ENCODE measurements at places on chromosomes 1 and 21.
A peak's percentile ranks its signal among the peaks of the same experiment; 100 is the strongest.

GRCh38 chr1:74343216-74343615 is 108.0 kb downstream of the TNNI3K start:
- DNase-seq, result no peak

- DNase-seq, result no peak
Observed at GRCh38 chr1:165536016-165536415, 7.8 kb upstream of the LRRC52 start.

DNA sequence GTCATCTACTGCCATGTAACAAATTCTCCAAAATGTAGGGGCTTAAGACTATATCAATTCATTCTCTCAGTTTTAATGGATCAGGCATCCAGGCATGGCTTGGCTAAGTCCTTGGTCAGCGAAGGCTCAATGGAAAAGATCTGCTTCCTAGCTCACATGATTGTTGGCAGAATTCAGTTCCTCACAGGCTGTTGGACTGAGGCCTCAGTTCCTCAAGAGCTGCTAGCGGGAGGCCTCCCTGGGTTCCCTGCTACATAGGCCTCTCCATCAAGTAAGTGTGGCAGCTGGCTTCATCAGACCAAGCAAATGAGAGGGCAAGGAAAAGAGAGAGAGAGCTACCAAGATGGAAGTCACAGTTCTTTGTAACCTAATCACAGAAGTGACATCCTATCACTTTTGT is 19.6 kb upstream of the EYA3 start:
- no peak for DNase-seq

- DNase-seq, result no peak
Observed at GRCh38 chr1:70891051-70891843, 156.4 kb downstream of the PTGER3 start.

GRCh38 chr1:147252540-147252939 is 10.1 kb downstream of the CHD1L start:
- DNase-seq, result no peak

DNA sequence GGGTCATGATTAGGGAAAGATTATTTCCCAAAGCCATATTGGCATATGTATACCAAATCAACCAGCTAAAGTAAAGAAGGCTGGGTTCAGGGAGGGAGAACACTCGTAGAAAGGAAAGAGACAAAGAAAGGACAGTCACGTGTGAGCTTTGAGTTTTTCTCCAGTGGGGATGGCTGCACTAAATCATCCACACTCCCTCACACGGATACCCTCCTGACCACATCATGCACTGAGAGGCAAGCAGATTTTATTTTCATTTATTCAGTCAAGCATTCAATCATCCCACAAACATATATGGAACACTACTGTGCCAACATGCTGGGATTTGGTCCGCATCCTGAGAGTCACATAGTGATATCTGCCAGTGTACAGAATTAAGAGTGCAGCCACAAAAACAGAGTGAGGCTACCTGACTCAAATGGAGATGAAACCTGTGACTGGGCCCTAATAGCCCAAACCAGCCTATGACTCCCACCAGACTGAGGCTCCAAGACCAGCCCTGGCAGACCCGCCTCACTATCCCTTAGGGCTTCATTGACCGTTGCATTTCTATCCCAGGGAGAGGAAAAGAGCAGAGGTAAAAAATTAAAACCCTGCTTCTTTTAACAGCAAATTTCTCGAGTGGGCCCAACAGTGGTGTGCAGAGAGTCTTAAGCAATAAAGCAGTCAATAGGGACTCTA is 155.9 kb downstream of the BARHL2 start:
- no peak for DNase-seq

DNA sequence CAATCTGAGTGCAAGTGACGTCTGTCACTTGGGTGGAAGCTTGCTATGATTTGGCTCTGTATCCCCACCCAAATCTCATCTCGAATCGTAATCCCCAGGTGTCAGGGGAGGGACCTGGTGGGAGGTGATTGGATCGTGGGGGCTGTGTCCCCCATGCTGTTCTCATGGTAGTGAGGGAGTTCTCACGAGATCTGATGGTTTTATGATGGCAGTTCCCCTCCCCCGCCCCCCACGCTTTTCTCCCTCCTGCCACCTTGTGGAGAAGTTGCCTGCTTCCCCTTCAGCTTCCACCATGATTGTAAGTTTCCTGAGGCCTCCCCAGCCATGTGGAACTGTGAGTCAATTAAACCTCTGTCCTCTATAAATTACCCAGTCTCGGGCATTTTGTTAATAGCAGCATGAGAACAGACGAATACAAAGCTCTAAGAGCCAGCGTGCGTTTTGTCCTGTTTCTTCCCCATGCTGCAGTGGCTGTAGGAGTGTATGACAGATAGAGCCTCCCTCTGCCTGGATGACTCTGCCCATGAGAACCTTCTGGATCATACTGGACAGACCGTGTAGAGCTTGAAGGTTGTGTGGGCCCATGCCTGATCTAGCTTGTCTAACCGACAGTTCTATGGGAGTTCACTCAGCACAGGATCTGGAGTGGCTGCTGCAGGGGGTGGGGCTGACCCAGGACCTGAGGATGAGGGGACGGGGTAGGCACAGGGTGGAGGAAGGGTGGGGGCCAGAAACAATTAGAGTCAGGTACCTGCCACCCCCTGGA is 139.7 kb upstream of the ERRFI1 start:
- DNase-seq, result no peak

DNA sequence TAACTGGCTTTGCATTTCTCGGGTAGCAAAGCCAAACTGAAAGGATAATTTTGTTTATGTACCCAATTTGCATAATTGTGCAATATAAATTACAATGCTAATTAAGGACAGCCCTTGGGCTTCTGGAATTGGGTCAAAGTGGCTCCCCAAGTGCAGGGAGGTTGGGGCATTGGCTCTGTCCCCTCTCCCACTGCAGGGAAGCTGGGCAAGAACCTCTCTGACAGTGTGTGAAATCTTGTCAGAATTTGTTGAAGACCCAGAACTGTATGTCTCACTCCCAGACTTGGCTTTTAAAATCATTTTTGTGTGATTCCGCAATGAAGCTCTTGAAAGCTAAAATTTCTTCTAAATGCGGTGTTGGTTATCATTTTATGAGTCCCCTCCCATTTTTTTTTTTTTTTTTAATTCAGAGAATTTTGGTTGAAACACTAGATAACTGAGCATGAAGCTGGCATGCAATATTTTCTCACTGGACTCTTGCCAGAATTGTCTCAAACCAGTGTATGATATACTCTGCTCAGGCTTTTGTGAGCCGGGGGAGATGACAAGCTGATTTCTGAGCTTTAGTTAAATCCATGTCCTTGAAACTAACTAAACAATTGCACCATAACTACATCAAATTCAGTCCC is 878.9 kb upstream of the CXADR start:
- no peak for DNase-seq

GRCh38 chr1:172746091-172746949 is 87.4 kb downstream of the FASLG start:
- peak; percentile 74 for DNase-seq

- DNase-seq, result no peak
Observed at GRCh38 chr1:159602501-159602999, 14.9 kb downstream of the APCS start.

Data from GDM1 (cell line).